Brain pericyte (primary cell): ENCODE measurements at places on chromosomes 3 and 15.

GRCh38 chr3:15312550-15312949, 19.8 kb downstream of the SH3BP5 start:
- DNase-seq: no peak

- DNase-seq: no peak
Measured at GRCh38 chr3:36680952-36681351, 83.4 kb downstream of the DCLK3 start.

GRCh38 chr3:55329849-55330248, 157.3 kb downstream of the WNT5A start:
- peak; percentile 17 for DNase-seq

GRCh38 chr3:109384164-109384563, 46.8 kb upstream of the DPPA4 start:
- no peak for DNase-seq

GRCh38 chr3:196214783-196215441, 1.4 kb upstream of the SLC51A start:
- no peak for DNase-seq

GRCh38 chr3:14761121-14761672, 57.6 kb upstream of the FGD5 start:
- DNase-seq: no peak

DNA sequence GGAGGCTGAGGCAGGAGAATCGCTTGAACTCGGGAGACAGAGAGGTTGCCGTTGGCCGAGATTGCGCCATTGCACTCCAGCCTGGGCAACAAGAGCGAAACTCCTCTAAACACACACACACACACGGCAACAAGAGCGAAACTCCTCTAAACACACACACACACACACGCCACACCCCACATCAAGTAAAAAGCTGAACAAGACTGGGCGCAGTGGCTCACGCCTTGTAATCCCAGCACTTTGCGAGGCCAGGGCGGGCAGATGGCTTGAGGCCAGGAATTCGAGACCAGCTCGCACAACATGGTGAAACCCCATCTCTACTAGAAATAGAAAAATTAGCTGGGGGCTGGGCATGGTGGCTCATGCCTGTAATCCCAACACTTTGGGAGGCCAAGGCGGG, 49.0 kb downstream of the HOMER2 start:
- DNase-seq: no peak

DNA sequence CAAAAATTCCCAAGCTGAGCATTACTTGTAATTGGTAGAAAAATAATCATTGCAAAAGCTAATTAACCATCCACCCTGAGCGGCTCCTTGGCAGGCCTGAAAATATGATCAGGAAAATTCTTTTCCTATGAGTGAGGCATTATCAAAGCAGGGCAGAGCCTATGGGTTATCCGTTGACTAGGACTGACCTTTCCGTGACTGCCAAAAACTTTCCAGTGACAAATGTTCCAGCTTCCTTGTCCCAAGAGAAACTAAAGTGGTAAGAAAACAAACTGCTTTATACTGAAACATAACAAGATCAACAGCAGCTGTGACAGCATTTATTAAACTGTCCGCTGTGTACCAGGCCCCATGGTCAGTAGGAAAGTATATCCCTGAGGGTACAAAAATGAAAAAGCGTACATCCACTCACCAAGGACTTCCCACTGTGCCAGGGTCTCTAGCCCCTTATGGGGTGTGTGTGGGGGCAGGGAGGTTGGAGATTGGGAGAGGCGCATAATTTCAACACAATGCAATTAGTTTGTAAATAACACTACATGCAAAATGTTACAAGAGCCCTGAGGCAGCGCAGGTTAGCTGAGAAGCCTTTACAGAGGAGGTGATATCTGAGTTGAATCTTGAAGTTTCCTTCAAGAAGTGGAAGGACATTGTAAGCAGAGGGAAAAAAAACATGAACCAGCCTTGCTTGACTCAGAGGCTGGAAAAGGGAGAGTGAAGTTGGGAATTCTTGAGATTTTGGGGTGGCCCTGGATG, 8.5 kb downstream of the LIPC start:
- DNase-seq: no peak

DNA sequence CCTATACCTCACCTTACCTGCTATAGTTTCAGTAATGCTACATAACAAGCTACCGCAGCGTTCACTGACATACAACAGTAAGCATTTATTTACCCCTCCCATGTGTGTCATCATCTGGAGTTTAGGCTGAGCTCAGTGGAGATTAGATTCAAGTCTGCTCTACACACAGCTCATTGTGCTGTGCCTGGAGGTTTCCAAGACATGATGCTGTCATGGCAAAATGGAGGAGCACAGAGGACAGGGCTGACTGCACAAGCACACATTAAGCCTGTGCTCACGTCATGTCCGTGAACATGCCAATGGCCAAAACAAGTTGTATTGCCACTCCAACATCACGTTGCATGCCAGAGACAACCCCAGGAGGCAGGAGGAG, 333.8 kb upstream of the TRIM42 start:
- DNase-seq: no peak

GRCh38 chr15:98763179-98763578, 114.8 kb downstream of the IGF1R start:
- no peak for DNase-seq

- DNase-seq: no peak
Measured at GRCh38 chr3:331881-332280, 135.3 kb downstream of the CHL1 start.

DNA sequence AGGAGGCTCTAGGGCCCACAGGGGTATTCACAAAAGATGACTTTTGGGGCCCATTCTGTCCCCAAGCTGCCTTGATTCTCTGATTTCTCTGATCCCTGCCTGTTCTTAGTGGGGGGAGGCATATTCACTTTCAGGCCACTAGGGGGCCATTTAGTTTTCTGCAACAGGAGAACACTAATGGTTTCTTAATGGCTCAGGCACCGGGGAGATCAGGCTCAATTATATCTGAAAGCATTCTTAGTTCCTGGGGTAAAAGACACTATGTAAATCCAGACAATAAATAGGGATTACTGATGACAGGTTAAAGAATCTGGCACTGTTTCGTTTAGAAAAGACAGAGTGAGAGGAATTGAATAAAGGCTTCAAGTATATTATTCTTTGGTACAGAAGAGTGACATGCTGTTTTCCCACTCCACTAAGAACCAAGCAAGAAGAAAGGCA, 2.5 kb upstream of the INAFM2 start:
- no peak for DNase-seq

GRCh38 chr15:97995192-97995591, 34.7 kb downstream of the ARRDC4 start:
- no peak for DNase-seq

GRCh38 chr15:64429448-64429847, 30.9 kb upstream of the ZNF609 start:
- DNase-seq: no peak

GRCh38 chr15:77622934-77623754, 9.6 kb downstream of the LINGO1 start:
- DNase-seq: no peak

- DNase-seq: no peak
Measured at GRCh38 chr3:76561494-76562236, 478.2 kb upstream of the ROBO2 start.

- no peak for DNase-seq
Measured at GRCh38 chr3:153379516-153379915, 217.5 kb downstream of the RAP2B start.

GRCh38 chr3:127847236-127847720, 25.0 kb upstream of the MGLL start:
- DNase-seq: no peak

DNA sequence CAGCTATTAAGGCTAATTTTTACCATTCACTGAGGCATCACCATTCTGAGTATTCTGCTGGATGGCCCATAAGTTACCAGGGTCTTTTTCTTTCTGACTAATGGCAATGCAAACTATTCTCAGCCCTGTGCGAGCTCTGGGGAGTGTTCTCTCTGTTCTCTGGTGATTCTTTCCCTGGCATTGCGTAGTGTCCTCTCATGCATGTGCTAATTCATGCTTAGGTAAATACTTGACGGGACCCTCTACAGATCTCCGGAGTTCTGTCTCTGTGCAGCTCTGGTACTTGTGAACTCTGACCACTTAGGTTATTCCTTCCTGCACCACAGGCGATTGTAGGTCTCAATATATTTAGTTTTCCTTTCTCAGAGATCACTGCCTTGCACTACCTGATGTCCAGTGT, 34.8 kb downstream of the UBE2E1 start:
- no peak for DNase-seq

DNA sequence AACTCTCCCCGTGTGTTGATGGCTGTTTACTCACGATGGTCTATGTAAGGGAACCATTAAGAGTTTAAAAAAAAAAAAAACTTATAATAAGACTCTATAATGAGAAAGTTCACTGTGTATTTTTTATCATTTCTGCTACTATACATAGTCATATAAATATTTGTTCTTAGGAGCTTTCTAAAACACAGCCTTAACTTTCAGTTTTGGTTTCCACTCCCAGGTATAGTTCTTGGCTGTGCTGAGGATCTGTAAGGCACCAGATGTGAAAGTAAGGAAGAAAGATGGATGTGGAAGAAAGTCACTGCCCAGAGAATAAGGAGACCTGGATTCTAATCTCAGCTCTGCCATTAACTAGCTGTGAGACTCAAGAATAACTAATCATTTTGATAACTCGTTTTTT, 101.9 kb upstream of the THBS1 start:
- no peak for DNase-seq

DNA sequence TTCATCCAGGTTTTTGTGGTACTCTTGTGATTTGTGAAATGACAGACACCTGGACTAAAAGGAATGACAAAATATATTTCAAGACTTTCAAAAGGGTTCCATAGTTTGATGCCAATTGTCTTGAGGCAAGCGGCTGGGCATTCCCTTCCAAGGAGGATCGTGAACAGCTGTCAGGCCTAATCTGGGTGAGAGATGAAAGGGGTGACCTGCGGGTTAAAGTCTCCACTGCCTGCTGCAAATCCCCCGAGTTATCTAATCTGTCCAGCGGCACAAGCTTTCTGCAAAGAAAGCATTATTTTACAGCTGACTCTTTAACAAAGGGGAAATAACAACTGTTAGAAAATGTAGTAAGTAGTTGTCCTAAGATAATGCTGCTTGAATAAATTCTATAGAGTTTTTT, 128.7 kb upstream of the MB21D2 start:
- DNase-seq: no peak

GRCh38 chr15:74040109-74040850, 42.1 kb downstream of the GOLGA6A start:
- peak; percentile 84 for DNase-seq

DNA sequence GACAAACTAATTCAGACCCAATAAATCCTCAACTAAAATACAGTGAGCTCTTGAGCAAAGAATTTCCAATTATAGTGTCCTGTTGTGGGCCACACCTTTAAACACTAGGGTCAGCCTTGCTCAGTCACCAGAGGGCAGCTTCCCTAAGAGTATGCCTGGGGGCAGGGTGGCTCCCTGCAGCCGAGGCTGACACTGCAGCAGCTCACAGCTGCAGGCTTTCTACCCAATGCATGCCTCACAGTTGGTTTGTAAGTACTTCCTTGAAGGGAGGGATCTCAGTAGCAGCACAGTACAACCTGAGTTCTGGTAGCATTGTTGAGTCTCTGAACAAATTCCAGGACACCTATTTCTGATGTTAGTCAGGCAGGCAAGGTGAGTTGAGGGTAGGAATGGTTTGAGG, 335.6 kb downstream of the TUSC7 start:
- no peak for DNase-seq

DNA sequence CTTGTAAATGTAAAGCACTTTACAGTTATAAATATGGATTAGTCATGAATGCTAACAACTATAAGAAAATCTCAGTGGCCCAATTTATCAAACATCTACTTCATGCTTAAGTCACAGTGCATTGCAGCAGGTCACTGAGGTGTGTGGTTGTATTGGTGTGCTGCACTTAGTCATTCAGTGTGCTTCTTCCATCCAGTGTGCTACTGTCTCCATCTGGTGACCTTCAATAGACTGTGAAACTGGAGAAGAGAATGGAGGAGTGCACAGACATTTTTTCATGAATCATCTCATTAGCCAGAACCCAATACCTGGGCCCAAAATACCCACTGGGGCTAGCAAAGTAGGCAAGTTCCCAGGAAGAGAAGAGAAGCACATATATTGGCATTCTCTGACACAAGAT, 199.6 kb downstream of the SHOX2 start:
- no peak for DNase-seq
